ENCODE measurements at places on chromosomes 12 and 14.

- peak; percentile 64 for DNase-seq
These were observed 662 bp upstream of the ATP2A2 start for GRCh38 chr12:110280392-110280778.

GRCh38 chr12:100877776-100878175 lies 83.2 kb downstream of the ANO4 start:
- DNase-seq, result no peak

DNA sequence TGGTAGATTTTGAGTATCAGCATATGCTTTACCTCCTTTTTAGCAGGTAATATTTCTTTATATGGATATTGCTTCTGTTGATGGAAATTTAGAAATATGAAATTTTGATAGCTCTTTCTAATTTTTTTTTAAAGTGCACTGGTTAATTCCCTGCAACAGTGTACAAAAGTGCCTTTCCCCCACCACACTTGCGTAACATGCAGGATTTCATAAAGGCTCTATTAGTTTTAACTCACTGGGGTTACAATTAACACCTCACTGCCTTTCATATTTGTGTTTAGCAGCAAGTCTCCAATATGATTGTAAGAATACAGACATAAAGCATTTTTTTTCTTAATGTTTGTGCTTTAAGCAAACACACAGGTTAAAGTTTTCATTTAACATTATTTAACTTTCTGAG lies 25.6 kb downstream of the MNAT1 start:
- no peak for DNase-seq

DNA sequence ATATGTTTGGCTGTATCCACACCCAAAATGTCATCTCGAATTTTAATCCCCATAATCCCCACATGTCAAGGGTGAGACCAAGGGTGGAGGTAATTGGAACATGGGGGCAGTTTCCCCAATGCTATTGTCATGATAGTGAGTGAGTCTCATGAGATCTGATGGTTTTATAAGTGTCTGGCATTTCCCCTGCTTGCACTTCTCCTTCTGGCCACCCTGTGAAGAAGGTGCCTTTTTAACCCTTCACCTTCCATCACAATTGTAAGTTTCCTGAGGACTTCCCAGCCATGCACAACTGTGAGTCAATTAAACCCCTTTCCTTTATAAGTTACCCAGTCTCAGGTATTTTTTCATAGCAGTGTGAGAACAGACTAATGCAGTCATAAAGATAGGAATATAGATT lies 216.7 kb upstream of the SSTR1 start:
- DNase-seq, result no peak

GRCh38 chr12:10673659-10674384 lies at the start of gene STYK1:
Gene STYK1, minus strand, starts transcription at chr12:10674052. Its CDS starts 39,434 bp downstream, at chr12:10634618.
- peak; percentile 22 for DNase-seq

DNA sequence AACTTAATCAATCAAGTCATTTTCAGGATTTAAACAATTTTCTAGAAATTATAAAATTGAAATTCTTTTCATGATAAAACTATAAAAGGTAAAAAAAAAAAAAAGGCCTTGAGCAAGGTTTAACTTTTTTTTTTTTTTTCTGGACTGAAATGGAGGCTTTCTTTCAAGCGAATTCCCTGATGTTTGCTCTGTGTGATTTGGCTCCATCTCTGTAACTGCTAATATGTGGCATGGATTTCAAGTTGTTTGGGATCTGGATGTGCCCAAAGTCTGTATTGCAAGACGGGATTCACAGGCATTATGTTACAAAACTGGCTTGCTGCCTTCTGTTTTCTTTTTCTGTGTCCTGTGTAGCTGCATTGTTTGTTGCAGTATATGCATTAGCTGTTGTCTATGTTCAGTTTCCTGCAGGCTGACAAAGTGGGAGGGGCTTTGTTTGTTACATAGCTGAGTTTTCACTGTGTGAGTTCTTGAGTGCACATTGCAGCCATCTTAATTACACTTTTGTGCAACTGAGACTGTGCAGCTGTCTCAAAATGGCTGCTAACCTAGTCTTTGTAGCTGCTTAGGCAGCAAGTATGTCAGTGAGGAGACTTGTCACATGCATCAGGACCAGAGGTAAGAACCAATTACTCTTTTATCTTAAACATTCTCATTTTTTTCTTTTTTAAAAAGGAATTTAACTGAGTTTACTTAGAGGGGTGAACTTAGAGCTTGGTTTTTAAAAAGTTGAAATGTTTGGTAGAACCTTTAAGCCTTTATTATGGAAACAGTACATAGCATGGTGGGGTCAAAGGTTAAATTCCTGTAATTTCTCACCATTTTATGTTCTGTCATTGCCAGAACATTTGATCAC lies 19.5 kb downstream of the ATF7IP start:
- DNase-seq, result peak; percentile 91

DNA sequence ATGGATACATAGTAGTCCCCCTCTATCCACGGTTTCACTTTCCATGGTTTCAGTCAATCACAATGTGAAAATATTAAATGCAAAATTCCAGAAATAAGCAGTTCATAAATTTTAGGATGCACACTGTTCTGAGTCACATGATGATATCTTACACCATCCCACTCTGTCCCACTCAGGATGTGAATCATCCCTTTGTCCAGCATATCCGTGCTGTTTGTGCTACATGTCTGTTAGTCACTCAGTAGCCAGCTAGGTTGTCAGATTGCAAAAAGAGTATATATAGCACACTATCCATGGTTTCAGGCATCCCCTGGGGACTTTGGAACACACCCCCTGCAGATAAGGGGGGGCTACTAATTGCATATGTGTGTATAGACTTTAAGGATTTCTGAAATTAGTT lies 8.1 kb upstream of the NAA30 start:
- DNase-seq, result no peak

GRCh38 chr12:18290386-18290785 lies 29.1 kb downstream of the PIK3C2G start:
- no peak for DNase-seq

DNA sequence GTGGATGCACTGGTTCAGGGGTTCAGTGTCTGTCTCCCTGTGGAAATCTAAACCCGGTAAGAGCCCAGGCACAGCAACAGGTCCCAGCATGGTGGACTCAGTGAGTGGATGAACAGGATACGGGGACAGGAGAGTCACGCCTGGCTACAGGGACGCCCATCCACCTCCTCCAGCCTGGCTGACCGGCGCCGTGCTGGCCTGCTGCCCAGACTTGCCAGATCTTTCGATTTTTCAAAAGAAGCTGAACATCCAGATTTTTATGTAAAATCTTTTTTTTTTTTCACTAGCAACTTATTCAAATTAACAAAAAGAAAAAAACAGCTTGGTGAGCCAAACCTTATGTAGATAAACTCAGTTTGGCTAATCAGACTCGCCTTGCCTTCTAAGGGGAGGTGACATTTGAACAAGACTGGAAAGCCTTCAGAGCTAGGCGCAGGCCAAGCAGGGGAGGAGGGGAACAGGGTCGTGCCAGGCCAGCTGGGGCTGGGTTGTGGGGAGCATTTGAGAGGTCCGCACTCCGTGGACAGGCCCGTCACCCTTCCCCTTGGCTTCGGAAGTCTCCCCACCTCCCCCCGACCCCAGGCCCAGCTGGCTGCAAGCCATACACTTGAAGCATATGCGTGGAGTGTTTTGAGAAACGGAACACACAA lies 87.8 kb upstream of the NCOR2 start:
- peak; percentile 90 for DNase-seq

DNA sequence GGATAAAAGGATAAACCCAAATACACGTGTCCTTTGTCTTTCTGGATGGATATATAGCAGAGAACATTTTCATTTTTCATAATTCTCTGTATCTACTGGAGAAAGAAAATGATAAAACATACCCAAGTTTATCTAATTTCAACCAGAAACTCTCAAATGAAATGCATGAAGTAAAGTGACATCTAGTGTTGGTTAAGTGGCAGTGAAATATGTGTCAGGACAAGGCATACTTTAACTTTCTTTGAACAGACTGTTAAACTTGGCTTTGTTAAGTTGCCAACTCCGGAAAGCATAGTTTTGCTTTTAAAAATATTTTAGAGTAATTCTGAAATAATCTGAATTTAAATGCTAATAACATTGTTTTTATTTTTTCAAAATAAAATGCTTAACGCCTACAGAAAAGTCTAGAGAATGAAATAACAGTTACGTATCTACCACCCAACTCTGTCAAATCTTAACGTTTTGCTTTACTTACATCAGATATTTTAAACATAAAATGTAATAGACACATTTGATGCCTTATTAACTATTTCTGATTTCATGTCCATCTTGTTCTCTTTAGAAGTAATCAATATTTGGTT lies 25.2 kb upstream of the NTN4 start:
- peak; percentile 60 for DNase-seq

DNA sequence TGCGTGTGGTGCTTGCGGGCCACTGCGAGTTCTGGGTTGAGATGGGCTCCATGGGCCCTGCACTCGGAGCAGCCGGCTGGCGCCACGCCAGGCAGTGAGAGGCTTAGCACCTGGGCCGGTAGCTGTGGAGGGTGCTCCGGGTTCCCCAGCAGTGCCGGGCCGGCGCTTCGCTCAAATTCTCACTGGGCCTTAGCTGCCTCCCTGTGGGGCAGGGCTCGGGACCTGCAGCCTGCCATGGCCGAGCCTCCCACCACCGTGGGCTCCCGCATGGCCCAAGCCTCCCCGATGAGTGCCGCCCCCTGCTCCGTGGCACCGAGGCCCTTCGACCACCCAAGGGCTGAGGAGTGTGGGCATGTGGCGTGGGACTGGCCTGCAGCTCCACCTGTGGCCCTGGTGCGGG lies 375.7 kb downstream of the NELL2 start:
- DNase-seq, result no peak

DNA sequence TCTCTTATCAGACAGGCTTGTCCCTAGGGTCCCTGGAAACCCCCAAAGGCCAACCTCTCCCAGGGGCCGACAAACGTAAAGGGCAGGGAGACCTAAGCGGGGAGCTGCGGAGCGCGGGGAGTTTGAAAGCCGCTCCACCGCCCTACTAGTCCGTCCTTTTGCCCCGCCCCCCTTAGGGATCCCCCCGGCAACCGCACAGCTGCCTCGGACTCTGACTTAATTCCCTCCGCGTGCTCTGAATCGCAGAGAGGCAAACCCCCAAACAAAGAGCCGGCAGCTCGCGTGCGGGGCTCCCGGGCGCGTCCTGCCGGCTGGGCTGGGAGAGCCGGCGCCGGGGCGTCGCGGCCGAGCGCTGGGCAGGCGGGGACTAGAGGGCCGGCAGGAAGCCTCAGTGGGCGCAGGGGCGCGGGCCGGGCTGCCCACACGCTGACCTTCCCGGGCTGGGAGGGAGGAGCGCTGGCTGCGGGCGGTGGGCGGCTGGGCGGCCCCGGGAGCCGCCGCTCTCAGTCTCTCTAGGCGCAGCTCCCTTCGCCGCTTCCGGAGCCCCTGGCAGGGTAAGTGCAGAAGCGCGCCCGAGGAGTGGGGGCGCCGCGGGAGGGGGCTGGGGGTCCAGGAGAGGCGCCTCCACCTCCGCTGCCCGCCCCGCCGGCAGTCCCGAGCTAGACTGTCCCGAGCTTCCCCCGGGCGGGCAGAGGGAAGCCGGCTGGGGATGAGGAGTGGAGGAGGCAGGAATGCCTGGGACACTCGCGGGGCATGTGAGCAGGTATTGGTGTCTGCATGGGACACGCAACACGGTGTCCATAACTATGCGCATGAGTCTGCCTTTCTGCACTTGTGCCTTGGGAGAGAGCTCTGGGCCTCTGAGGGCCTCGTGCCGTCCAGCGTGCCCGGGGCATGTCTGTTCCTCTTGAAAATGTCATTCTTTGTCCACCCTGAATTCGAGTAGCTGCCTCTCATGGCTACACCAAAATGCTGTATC lies at the start of gene TSPAN11:
Gene TSPAN11 (plus strand): TSS at position 506 of the 979 bp plus-strand sequence. CDS start 27,244 bp downstream, outside the sequence.
- peak; percentile 84 for DNase-seq

DNA sequence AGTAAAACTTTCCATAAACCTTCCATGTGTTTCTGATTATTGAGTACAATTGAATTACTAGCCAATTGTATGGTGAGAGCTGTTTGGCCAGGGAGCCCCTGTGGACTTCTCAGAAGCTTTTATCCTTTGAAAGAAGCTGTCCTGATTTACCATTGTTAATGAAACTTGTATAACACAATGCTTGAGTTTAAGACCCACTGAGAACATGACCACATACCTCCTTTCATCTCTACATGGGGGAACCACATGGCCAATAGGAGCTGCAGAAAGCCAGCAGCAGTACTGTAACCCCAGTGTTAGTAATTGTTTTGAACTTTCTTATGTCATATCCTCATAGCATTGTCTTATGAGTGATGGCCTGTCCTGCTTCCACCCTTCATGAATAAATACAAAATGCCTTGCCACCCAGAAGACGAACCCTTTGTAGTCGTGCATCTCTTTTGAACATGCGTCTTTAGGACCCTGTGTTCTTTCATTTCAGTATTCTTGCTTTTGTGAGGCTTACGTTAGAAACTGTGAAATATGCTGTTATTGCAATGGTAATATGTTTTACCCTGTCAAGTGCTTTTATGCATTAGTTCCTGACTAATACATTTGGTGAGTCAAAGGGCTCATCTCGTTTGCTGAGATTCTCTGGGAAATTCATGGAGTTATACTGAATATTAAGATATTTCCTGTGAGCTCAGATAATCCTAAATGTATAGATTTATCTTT lies 815.7 kb downstream of the NRXN3 start:
- DNase-seq, result peak; percentile 58

GRCh38 chr12:124175704-124176103 lies 119.2 kb upstream of the RFLNA start:
- peak; percentile 18 for DNase-seq

DNA sequence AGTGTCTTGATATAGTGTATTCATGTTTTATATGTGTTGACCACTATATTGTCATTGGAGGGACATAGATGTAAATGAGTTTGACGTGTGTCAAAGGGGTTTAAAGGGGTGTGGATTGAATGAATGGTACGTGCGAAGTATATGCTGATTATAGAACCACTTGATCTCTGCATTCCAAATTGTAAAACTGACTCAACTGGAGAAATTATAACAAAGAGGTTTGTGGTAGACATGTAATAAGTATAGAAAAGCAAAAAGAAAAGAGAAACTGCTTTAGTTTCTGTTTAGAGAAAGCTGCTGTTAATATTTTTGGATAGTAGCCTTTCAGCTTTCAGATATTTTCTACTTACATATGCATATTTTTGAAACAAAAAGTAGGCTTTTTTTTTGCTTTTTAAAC lies 8.9 kb upstream of the MYRFL start:
- no peak for DNase-seq

DNA sequence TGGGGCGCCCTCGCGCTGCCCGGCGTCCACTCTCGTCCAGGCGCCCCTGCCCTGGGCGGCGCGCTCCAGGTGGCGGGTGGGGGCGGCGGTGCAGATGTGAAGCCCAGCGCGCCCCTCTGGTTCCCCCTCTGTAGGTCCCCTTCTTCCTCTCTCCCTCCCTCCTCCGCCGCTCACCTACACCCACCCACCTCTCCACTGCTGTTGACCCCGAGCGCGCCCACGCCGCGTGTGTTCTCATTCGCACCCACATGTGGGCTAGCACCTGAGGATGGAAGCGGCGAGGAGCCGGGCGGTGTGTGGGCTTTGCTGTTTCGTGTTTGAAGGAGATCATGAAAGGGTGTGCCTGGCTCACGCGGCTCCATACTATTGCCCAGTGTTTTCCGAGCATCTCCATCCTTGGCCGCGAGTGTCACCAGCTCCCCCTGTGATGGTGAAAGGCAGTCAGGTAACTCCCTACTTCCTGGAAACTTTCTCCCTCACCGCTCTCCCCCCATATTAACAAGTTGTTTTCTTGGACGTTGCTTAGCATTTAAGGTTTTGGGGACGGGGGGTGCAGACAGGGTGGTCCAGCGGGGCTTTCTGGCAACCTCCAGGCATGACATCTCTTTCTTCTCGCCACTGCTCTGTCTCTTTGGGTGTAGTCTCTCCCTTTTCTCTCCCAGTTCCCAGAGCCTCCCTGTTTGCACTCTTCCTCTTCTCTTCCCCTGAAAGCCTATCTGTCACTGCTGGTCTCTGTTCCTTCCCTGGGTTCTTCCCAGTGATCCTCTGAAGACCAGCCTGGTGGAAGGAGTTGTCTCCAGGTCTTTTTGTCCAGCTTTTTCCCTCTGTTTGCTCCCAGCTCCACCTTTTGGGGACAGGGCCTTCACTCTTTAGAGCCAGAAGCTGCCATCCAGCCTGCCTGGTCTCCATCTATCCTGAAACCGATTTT lies 1.6 kb downstream of the CACNA1C start:
- DNase-seq, result peak; percentile 62

Measured in muscle of leg (tissue), 16 donors.